HFFc6 (cell line): ENCODE measurements at places on chromosomes 1 and 21.

GRCh38 chr1:89114662-89115061, 11.3 kb downstream of the GBP2 start:
- no peak for DNase-seq

DNA sequence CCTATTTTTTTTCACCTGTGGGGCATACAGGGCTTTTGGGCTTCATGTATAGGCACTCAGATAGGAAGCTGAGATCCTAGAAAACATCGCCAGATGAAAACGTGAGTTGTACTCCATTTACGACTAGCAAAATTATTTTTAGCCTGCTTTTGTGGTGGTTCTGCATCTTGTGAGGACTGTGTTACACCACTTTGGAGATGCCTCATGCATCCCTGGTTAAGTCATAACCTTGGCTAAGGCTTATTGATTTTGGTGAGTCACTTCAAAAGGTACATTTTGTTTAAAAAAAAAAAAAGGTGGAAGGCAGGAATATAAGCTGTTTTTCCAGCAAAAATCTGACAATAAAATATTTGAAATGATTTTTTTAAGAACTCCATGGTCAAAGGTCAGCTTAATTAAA, 101.8 kb upstream of the OLFM3 start:
- DNase-seq = no peak

- no peak for DNase-seq
Measured at GRCh38 chr1:2145946-2146835, 48.4 kb downstream of the FAAP20 start.

GRCh38 chr1:112956544-112957132, 642 bp upstream of the SLC16A1 start:
- DNase-seq = peak; percentile 22

DNA sequence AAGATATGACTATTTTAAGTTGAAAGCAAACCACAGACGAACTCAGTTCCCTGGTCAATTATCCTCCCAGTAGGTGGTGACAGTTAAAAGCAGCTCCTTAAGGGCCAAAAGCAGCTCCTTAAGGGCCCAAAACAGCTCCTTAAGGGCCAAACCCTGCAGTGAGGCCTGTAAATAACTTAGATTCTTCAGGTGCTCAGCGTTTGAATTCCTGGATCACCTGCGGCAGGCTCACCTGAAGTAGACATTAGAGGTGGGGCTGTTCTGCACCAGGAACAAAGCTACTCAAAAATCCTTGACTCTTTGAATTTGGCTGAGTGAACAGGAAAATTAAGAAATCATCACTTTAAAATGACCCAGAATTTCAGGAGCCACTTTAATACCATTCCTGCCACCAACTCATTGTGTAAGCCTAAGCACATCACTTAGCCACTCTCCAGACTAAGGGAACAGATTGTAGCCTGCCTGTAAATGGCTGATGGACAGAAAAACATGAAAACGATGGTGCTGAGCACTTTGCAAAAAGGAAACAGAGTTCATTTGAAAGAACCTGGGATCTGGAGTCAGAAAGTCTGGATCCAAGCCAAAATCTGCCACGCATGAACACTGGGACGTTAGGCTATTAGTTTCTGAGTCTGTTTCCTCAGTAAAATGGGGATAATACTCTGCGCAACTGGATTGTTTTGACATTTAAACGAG, 126.9 kb downstream of the LRIG2 start:
- DNase-seq = no peak

GRCh38 chr1:167935216-167936067, 1.0 kb upstream of the DCAF6 start:
- DNase-seq = peak; percentile 50

GRCh38 chr1:233295237-233295974, at the start of gene PCNX2:
TSS of gene PCNX2 (minus strand) at chr1:233295725. CDS start at chr1:233295478, 247 bp downstream.
- DNase-seq = peak; percentile 54

DNA sequence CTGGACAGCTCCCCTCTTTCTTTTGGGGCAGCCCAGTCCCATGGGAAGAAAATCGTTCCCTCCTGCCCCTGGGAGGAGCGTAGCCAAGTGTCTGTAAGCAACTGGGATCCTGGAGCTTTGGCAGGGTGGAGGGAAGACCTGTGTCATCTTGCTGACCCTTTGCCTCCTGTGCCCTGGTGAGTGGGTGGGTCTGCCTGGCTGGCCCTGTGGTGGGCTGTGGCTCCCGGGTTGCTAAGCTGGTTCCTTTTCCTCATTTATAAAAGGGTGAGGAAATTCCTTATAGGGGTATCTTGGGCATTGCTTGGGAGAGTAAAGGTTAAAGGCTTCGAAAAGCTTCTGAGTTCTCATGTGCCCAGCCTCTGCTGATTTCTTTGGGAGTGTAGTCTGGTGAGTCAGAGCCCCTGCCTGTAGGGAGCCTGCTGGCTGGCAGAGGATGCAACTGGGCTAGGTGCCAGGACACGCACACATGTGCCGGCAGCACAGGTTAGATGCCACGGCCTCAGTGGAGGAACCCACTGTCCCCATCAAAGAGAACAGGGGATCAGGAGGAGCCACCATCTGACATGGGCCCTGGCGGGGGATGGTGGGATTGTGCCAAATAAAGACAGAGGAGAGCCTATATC, 85.2 kb downstream of the ARHGEF10L start:
- DNase-seq = peak; percentile 63

DNA sequence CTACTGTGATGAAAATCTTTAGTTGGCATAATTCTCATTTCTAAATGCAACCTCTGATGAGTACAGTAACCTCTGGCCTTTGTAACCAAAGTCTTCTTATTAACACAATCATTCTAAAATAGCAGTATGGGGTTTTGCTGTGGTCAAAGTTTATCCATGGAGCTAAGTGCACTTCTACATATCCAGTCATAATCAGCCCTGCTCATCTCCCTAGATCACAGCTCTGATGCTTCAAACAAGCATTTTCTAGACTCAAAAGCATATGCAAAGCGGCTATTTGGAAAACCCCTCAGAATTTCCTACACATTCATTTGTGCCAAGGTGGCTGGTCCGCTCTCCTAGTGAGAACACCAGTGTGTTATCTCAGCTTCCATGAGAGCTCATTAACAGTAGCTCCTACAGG, 418.6 kb downstream of the MRPL39 start:
- DNase-seq = no peak

GRCh38 chr1:200674838-200675587, 5.3 kb upstream of the DDX59 start:
- no peak for DNase-seq

- no peak for DNase-seq
Measured at GRCh38 chr1:23593556-23594148, 34.4 kb upstream of the ID3 start.

DNA sequence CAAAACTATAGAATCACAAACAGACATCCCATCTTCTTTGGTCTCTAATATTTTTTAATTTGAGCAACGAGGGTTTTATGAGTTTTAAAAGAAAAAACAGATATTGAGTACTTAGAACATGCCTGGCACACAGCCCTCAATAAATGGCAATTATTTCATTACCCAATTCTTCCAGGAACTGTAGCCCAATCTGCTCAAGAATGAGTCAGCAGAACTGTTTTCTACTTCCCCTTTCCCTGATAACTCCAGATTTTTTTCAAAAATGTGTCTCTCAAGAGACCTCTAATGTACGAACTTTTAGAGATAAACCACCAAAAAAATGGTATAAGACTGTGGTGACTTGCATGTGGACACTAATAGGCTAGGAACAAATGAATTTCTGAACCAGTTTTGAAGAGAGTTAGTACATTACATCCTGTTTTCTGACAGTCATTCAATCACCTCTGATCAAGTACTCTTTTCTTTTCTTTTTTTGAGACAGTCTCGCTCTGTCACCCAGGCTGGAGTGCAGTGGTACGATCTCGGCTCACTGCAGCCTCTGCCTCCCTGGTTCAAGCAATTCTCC, 11.5 kb downstream of the ABL2 start:
- DNase-seq = no peak

DNA sequence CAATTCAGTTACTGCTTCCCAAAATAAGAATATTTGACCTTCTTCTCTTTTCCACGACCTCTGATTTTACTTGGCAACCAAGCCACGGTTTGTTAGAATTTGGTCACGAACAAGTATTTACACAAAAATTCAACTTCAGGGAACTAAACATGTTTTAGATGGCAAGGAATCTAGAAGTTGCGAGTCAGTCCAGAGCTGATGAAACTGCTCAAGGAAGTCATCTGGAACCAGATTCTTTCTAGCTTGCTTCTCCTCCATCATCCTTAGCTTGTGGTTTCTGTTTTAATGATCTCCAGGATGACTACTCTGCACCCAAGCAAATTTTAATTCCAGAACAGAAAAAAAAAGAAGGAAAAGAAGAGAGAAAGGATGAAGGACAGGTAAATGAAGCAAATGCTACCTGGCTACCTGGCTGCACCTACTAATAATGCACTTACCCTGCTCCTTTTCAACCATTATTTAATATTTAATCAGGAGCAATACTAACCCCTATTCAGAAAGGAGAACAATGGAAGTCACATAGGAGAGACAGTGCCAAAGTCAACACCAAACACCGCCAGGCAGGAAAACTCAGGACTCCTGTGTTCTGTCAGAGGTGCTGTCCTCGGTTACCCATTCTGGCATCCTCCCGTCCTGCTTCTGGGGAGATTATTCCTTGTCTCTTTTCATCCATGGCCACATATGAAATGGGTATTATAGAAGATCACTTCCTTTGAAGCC, 54.2 kb upstream of the RGS7 start:
- DNase-seq = peak; percentile 71

DNA sequence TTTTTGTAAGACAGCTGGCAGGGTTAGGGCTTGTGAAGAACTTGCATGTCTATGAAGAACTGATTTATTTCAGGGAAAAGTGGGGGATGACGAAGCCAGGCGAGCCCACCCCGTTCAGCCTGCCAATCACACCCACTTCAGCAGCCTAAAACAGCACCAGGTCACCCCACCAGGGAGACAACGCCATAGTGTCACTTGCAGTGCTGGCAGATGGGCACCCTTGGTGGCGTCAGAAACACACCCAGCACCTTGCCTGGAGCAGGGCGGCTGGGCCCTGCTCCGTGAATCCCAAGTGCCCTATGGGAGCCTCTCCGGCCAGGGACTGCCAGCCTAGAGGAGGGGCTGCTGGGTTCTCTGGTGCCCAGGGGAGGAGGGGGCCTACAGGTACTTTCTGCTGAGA, 5.0 kb upstream of the NADK start:
- DNase-seq = no peak

- DNase-seq = no peak
Measured at GRCh38 chr1:85062425-85063026, 14.2 kb upstream of the MCOLN3 start.

DNA sequence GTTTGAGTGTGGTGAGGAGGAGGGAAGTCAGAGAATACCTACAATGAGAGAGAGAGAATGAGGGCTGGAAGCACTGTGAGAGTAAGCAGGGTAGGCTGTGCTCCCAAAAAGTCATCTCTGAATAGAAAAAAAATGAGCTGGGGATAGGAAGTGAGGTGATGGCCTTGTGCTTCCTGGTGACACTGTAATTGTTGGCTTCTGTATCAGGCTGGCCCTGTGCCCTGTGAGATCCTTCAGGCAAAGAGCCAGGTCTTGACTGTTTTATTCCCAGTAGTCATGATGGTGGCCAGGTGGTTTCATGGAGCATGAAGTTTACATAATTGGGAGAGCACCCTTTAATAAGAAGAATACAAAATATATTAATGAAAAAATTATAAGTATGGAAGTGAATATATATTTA, 20.4 kb upstream of the SPATA6 start:
- DNase-seq = no peak

DNA sequence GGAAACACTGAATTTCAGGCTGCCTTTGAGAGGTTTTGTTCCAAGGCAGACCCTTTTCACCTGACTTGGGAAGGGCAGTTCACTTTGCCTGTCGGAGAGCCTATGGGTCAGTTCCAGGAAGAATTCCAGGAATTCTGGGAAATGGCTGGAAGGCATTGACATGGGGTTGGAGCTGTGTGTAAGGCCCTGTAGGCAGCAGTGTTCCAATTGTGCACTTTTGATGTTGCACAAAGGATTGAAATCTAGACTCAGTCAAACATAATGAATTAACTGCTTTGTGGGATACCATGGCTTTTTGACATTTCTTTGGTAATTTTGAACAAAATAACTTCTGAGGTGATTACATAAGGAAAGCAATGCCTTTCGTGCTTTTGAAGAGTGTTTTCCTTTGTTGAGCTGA, 184.6 kb downstream of the SDCCAG8 start:
- no peak for DNase-seq

DNA sequence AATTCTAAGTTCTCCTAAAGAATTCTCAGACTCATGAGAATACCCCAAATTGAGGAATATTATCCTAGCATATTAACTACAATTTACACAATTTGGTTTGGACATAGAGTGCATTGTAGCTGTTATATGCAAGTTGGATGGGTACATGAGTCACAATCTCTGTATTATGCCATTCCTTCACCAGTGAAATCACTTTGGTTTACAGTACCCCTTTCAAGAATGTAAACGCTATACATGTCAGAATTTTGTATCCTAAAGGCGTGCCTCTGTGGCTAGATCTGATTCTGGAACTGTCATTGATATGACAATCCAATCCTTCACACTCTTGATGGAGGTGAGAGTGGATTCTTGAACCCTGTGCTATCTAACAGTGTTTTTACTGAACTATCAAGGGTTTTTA, 6.7 kb upstream of the IL10RB start:
- DNase-seq = no peak

- no peak for DNase-seq
Measured at GRCh38 chr1:241579434-241579833, 47.3 kb downstream of the KMO start.

DNA sequence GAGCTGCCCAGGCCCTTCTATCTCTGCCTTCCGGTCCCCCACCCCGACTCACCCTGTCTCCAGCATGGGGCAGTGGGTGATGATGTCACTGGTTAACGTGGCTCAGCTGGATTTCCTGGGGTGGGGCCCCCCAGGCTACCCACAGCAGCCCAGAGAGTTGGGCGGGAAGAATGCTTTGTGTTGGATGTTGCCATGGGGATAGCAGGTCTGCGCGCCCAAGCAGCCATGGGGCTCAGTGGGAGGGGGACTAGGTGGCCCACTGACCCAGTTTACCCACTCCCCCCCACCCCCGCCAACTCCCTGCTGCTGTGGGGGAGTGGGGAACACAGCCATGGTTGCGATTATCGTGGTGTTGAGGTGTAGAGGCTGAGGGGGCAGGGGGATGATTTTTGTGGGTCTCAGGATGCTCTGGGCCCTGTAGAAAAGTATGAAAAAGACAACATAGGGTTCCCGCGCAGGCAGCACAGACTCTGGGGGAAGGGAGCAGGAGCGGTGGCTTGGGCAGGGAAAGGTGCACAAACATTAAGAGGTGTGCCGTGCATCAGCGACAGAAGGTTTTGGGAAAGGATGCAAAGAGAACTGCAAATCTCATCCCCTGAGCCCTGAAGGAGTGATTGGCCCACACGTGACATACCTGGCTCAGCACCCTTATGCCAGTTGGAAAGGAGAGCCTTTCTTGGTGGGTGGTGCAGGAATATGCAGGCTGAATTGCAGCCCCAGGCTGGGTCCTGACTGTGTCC, 8.5 kb downstream of the CELSR2 start:
- no peak for DNase-seq

GRCh38 chr1:44929531-44929930, 56.9 kb downstream of the EIF2B3 start:
- no peak for DNase-seq

DNA sequence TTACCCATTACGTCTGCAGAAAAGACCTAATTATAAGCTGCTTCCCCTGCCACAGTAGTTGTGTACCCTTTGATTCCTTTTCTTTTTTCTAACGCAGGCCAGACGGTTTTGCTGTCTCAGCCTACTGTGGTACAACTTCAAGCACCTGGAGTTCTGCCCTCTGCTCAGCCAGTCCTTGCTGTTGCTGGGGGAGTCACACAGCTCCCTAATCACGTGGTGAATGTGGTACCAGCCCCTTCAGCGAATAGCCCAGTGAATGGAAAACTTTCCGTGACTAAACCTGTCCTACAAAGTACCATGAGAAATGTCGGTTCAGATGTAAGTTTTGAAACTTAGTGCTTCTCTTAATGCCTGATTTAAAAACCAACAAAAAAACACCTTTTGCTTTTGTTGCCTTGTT, 35.8 kb downstream of the ATF6 start:
- DNase-seq = no peak
